ENCODE measurements at places on chromosomes 11 and 22. TPM values are rescaled to one million over a fixed set of nuclear protein-coding genes. Genes with fewer than 3 reads are reported as not detected.

DNA sequence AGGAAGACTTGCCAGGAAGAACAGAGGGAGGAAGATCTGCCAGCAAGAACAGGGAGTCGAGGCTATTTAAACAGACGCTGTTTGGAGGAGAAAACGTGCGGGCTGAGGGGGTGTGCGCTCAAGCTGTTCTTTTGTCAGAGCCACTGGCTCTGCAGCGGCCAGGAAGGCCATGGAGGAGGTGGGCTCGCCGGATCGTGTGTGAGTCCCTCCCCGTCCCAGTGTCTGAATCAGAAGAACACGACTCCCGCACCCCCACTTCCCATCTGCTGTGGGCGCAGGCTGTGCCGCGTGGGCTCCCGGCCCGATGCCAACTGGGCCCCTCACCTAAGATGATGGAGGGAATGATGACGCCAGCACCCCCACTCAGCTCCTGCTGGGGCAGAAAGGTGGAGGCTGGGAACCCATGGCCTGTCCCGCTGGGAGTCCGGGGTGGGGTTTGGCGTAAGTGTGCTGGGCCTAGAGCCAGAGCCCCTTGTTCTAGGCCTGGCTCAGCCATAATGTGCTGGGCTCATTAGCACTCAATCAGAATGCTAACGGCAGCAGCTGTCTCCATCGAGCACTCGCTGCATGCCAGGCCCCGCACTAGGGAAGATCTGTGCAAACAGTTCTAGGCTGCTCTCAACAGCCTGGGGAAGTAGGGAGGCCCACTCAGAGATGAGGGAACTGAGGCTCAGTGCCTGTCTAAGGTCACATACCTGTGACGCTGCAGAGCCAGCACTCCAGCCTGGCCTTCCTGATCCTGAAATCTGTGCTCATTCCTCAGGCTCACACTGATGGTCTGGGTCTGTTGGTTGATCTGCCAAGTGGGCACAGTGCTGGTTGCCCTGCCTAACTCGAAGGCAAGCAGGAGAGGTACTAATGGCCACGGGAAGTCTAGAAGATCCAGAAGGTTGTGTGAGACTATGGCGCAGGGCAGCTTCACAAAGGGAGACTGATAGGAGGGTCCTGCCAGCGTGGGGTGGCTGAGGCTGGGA is 11.5 kb downstream of the NPTXR start:
- no peak for DNase-seq

DNA sequence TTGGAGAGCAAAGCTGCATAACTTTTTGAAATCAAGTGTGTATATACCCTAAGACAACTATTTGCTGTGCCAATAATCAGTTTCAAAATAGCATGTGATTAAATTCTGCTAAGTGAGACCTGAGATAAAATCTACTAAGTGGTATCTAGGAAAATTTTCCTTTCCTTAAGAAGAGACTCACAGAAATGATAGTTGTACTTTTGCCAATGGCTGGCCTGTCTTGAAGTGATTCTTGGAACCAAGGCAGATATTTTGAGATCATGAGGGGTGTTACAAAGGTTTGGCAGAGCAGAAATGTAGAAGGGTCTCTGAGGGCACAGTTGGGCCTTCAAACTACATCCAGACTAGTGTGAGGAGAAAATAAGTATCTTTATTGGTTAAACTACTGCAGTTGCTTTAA is 902.6 kb upstream of the TENM4 start:
- DNase-seq = no peak

Gene UPB1
- total RNA-seq = 1.5 TPM

GRCh38 chr11:6694229-6694535 is 11.0 kb upstream of the MRPL17 start:
- DNase-seq = no peak

DNA sequence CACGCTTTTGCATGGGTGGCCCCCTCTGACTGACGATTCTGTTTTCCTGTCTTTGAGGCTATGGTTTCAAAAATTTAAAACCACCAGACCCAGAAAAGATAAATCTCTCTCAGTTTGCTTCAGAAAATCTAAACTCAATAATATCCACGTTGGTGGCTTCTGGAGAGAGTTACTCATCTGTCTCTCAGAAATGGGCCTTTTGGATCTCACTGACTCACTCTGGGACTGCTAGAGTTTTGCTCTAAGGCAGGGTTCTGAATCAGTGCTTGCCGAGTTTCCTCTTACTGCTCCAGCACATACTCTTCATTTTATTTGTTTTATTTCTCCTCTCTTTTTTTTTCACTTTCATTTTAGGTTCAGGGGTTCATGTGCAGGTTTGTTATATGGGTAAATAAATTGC is 305.7 kb downstream of the BLID start:
- no peak for DNase-seq

Measured in T-helper 17 cell (primary cell).